NCI-H1436 treated with DMSO at 0.1 percent for 48 hours (cell line): ENCODE measurements at places on chromosomes 2 and 18.

- no peak for DNase-seq
These were observed 73.1 kb upstream of the IL1R1 start for GRCh38 chr2:102069311-102069974.

GRCh38 chr18:36020174-36020711 is 47.1 kb downstream of the RPRD1A start:
- no peak for DNase-seq

- no peak for DNase-seq
These were observed 333.6 kb upstream of the UBE2E3 start for GRCh38 chr2:180646756-180647155.

DNA sequence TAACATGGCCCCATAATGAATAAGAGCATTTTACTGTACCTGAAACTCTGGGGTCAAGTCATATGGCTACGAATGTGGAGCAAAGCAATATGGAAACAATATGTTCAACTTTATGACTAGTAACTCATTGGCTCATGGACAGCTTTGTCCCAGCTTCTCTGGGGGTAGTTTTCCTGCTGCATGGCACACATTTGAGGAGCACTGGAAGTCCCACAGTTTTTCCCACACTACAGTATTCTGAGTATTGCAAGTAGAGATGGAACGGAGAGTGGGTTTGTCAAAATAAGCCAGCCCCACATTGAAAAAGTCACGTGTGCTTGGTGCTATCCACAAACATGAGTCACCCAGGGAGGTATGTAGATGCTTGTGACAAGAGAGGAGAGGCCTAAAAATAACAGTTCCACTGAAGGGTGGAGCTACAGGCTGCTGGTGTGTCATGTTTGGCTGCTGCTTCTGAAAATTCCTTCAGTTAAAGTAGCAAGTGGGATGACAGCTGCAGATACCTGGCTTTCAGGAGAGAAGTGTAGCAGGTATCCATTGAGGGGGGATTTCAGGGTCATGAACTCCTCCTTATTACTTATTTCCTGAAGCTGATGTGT is 48.2 kb upstream of the CTAGE1 start:
- DNase-seq, result no peak

DNA sequence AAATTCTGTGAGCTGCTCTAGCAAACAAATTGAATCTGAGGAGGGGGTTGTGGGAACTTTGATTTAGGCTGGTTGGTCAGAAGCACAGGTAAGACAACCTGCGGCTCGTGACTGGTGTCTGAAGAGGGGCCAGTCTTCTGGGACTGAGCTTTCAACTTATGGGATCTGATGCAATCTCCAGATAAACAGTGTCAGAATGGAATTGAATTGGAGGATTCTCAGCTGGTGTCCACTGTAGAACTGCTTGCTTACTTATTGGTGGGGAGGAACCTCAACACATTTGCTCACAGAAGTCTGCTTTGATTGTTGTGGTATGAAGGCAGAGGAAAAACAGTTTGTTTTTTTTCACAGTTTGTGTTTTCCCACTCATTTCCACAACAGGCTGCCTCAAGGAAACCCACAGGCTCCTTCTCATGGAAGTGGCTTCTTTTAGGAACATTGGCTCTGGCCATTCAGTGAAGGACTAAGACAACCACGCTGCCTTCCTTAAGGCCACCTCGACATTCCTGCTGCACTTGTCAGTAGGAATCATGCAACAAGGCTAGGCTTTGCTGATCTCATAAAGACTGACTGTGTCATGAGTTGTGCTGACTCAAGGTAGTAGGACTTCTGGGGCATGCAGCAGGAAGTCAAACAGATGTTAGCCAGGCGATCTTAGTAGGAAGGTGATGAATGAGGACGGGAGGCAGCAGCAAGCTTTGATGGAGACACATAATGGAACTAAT is 104.7 kb downstream of the TSN start:
- DNase-seq, result no peak

DNA sequence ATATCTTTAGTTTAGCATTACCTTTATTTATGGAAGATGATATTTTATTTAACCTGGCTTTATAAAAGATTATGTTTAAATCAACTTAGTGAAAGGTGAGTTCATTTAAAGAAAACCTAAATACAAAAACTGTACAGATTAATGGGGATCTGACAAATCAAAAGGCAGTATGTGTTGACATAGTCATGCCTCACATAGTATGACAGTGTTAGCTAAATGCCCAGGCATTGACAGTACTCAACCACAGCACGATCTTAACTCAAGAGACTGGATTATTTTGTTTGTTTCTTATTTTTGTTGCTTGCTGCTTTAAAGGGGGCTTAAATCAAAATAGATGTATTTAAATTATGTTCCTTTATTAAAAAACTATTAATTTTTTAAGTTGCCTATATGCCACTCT is 7.8 kb downstream of the DOK6 start:
- no peak for DNase-seq

GRCh38 chr2:164430166-164430783 is 191.0 kb downstream of the GRB14 start:
- DNase-seq, result peak; percentile 48

DNA sequence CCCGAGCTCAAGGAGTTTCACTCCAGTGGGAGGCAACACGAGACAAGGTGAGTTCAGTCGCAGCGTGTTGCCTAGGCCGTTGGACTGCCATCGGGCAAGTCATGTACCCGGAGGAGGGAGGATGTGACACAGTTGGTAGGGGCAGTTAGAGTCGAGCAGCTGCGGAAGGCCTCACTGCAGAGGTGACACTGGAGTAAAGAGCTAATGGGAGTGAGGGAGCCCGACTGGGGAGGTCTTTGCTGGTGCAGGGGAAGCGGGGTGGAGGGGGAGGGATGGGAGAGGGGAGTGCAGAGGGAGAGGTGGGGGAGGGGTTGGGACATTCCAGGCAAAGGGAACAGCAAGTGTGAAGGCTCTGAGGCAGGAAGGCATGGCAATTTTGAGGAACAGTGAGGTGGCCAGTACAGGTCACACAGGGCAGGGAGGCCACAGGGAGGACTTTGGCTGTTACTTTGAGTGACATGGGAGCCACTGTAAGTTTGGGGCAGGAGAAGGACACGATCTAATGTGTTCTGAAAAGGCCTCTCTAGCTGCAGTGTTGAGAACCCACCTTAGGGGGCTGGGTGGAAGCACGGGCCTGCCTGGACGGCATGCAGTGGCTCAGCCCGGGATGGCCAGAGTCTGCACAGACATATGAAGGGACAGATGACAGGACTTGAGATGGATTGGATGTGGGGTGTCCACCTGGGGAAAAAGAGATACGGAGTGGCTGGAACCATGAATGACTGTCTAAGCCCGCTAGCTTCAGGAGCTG is 61.1 kb downstream of the KCNF1 start:
- DNase-seq, result no peak

GRCh38 chr2:200695191-200695590 is 109.4 kb downstream of the AOX1 start:
- no peak for DNase-seq

DNA sequence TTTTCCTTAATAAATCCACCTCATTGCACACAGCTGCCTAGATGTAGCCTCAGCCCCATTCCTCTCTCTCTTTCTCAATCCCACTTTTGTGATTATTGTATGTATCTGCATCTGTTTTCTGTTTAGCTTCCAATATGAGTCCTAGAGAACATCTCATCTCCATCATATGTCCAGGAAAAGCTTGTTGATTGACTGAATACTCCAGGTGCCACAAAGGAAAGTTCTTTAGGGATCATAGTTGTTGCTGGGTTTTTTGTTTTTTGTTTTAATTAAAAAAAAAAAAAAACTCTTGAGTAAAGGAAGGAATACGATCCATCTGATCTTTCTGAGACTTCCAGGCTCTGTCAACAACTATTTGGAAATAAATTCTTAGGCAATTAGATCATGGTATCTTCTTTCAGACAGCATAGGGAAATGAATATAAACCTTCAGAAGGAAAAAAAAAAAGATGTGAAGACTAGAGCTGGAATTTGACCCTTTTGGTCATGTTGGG is 42.5 kb downstream of the KIAA2012 start:
- no peak for DNase-seq

DNA sequence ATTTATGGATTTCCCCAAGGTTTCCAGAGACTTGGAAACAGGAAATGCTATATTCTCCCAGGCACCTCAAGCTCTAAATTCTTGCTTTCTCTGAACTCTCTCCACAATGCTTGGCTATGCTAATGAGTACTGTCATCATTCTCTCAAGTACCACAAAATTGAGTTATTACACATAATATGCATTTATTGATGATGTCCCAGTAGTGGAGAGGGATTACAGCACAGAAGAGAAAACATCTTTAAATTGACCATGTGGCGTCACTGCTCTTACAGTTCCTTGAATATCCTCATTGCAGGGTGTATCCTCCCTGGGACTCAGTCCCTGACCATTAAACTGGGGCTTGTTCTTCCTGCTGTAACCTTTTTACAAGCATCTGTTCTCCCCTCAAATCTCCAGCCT is 681.1 kb upstream of the FANCL start:
- no peak for DNase-seq

DNA sequence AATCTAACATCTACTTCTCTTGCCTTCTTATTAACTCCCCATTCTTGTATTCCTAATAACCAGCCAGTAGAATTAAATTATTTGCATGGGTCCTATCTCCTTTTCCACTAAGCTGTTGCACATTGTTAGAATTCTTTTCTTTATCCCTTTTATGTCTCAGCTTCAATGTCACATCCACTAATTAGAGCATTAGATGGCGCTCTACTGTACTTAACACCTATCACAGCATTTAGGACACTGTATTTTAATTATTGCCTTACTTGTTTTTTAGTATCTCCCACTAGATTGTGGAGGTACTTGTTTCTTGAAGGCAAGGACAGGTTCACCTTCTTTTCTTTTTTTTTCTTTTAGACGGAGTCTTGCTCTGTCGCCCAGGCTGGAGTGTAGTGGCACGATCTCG is 3.8 kb downstream of the LIPT1 start:
- DNase-seq, result no peak

DNA sequence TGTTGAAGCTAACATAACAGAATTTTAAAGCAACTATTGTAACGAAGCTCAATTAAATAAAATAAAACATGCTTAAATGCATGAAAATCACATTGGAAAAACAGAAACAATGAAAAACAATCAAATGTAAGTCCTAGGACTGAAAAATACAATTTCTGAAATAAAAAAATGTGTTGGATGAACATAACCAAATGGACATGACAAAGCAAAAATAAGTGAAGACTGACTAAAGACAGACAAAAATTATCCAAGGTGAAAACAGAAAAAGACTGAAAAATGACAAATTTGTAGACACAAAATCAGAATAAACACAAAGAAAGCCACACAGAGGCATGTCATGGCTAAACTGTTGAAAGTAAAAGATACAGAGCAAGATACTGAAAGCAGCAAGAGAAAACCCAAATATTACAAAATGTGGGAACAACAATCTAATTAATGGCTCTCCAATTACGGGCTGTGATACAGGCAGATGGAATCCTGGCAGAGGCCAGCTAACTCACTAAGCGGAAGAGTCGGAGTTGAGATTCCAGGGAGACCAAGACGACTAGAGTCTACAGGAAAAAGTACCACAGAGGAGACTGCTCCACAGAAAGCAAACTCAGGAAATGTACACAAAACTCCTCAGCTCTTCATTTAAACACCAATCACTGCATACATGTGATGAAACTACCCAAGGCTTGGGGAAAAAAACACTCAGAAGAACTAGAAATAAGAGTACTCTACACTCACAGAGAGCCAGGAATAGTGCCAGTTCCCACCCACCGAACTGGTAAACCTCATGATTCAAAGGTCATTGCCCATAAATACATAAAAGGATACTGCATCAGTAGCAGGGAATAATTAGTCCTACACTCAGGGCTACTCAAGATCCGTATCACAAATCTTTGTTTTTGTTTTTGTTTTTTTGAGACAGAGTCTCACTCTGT is 83.6 kb downstream of the ATAD2B start:
- no peak for DNase-seq

GRCh38 chr2:160054984-160055725 is 7.3 kb downstream of the PLA2R1 start:
- DNase-seq, result no peak

- no peak for DNase-seq
These were observed 88.5 kb downstream of the SH3RF3 start for GRCh38 chr2:109217362-109218086.

DNA sequence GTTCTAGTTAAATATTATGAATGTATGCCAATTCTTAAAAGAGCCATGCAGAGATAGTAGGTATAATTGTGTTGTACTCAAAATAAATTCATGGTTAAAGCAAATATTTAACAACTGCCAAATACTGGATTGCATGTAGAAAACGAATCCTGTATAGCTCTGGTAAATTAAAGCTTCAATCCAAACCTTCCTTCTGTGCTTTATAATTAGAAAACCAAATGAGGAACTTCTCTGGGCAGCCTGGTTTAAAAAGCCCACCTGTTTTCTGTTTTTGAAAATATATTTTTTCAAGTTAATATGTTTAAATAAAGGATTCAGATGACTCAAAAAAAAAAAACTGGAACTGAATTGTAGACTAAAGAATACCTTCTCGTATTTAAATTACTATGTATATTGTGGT is 48.3 kb upstream of the ITGA4 start:
- no peak for DNase-seq

GRCh38 chr2:61671561-61672315 is 133.6 kb upstream of the XPO1 start:
- no peak for DNase-seq

DNA sequence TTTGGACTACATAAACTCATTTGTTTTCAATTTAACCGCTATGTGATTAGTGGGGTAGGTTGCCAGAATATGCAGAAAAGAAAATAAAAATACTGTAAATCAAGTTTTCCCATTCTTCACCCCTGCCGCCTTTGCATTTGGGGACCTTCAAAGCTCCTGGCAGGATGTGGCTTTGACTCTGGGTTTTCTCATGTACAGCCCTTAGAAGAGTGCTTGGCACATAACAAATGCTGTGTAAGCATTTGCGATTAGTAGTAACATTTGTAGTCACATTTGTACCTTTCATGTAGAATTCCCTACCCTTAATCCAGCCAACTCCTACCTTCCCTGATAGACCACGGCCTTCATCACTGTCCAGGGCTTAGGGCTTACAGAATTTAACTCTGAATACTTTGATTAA is 262.6 kb downstream of the MREG start:
- no peak for DNase-seq

DNA sequence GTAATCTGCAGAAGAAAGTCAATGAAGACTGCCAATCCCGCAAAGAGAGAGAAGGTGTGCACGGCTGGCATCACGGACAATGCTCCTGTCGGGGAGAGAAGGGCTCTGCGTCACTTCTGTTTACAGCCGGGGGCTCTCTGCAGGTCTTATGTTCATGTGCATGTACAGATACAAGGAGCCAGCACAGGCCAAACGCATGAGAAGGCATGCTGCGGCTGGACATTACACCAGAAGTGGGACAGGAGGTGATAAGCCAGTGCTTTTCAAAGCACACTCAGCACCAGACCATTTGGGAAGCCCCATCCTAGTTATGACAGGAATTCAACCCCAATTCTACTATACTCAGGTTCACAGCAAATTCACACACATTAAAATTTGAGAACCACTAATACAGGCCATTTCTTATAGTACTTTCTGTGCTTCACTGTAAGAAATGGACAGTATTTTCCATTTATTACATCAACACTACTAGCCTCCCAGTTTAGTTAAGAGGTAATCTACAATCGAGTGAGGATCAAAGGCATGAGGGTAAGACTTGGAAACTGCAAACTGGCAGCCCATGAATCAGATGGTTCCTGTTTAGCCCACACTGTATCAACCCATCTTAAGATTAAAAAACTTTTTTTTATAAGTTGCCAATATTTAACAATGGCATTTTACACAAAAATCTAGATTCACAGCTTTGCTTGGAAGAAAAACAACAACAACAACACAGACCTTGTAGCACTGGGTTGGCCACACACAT is 38.2 kb downstream of the RMC1 start:
- DNase-seq, result no peak
